ENCODE measurements at places on chromosomes 5 and 9.

- DNase-seq = no peak
Observed at GRCh38 chr5:131997026-131997726, 14.3 kb downstream of the ACSL6 start.

DNA sequence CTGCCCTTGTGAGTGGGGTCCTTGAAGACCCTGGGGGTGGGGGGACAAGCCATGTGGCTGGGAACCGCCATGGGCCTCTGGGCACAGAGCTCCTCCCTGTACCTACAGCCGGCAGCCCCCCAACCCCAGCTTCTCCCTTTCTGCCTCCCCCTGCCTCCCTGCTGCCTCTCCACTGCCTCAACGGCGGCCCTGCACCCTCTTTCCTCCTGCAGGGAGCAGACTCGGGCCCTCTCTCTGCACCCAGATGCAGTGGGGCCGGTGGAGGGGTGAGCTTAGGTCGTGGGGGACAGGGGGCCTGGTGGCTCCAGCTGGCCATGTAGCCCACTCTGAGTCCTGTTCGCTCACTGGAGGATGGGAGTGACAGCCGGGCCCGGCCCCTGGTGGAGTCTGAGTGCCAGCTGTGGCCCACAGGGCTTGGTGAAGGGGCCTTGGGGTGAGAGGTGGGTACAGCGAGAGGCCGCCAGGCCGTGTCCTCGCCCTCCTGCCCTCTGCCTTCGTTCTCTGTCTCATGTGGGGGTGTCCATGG lies 139.3 kb upstream of the COL5A1 start:
- no peak for DNase-seq

DNA sequence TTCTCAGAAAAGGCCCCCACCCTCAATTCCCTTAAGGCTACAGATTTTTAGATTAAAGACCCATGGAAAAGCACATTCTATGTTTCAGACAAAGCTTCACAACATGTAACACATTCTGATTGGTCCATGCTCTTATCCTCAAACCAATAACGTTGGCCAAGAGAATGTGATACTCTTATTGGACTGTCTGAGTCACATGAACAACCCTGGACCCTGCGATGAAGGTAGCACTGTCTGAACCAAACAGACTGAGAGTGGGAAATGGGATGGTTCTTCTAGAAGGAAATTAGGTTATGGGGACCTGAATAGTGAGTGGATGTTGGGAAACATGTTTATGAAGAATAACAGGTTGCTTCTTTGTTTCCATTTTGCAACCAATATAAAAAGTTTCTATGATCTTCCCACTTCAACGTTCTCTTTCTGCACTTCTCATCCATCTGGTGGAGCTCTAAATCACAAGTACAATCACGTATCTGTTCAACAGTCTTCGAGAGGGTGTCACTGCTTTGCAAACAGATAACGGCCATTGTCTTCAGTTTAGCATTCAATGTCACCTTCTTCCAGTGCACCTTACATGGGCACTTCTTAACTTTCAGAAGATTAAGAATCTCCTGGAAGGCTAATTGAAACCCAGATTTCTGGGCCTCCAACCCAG lies 81.6 kb downstream of the PTCH1 start:
- no peak for DNase-seq

DNA sequence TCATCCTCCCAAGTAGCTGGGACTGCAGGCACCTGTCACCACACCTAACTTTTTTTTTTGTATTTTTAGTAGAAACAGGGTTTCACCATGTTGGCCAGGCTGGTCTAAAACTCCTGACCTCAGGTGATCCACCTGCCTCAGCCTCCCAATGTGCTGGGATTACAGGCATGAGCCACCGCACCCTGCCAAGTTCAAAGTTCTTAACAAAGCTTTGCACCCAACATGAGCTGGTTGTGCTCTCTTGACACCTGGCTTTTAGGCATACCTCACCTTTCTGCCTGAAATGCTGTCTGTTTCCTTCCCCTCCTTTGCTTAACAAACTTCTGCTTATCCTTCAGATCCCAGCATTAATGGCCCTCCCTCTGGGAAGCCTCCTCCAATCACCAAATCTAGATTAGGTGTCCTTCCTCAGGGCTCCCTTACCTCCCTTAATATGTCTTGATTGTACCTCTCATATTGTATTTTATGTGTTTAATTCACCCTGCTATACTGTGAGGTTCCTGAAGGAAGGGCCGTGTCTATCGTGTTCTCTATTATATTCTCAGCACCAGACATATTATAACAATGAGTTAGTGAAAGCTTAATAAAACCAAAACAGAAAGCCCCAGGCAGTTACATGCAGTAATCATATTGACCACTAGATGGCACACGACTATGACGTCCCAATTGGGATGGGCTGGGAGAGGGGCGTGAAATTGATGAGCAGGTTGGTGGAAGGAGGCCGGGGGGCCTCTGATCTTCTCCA lies 62.9 kb upstream of the PPARGC1B start:
- no peak for DNase-seq

DNA sequence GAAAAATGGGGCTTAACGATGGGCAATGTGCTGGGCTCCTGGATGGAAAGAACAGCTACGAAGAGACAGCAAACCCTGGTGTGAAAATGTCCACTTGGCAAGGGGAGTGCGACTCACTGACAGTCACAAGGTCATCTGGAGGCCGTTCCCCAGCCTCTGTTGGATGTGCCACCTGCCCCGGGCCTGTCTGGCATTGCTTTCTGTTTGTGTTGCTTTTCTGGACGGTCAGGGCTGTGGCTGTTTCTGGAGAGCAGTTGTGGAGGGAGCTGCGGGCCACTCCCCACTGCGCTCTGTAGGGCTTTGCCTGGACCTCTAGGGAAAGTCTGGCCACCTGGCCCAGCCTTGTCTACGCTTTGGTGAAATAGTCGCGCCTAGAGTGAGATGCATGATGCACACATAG lies 185.3 kb downstream of the IRX1 start:
- no peak for DNase-seq

- DNase-seq = no peak
Observed at GRCh38 chr9:99737649-99738048, 84.0 kb upstream of the NR4A3 start.

Measured in stimulated activated CD8-positive, alpha-beta memory T cell treated with anti-CD3 and anti-CD28 coated beads, Interleukin-15, amount 100 ng/mL, for 24 hours (primary cell).